Uterine smooth muscle cell (primary cell): ENCODE measurements at places on chromosomes 2 and 18. TPM values are rescaled to one million over a fixed set of nuclear protein-coding genes. Genes with fewer than 3 reads are reported as not detected.

ZNF385B gene
- not detected in 2 replicates for total RNA-seq

HOXD3 gene
- total RNA-seq: 0.25 and 0.33 TPM in 2 replicates

DNER gene
- total RNA-seq: 0.55 and 2.6 TPM in 2 replicates

PSD4 gene
- 5.1 and 10.0 TPM in 2 replicates for total RNA-seq

NCKAP1 gene
- 206 and 221 TPM in 2 replicates for total RNA-seq

DES gene
- total RNA-seq: 284 and 858 TPM in 2 replicates

NOL4 gene
- total RNA-seq: not detected in 2 replicates

TCF7L1 gene
- total RNA-seq: 2.3 and 3.2 TPM in 2 replicates

MAPK4 gene
- not detected in 2 replicates for total RNA-seq

UGT1A5 gene
- total RNA-seq: not detected in 2 replicates

SERPINB13 gene
- not detected in 2 replicates for total RNA-seq

XDH gene
- under 0.01 and 1.2 TPM in 2 replicates for total RNA-seq

DSC2 gene
- under 0.01 TPM in 1 of 2 replicates, not detected in the other for total RNA-seq

FBXO36 gene
- total RNA-seq: 1.9 and 4.5 TPM in 2 replicates

PRKAG3 gene
- not detected in 2 replicates for total RNA-seq

KIAA1328 gene
- total RNA-seq: 6.2 and 9.5 TPM in 2 replicates

REG3A gene
- total RNA-seq: not detected in 2 replicates

HRH4 gene
- total RNA-seq: under 0.01 and 0.12 TPM in 2 replicates

ABCB11 gene
- total RNA-seq: not detected in 2 replicates

PASK gene
- 5.2 and 10.8 TPM in 2 replicates for total RNA-seq

ST6GAL2 gene
- 0.11 and 0.25 TPM in 2 replicates for total RNA-seq

ANKRD62 gene
- total RNA-seq: not detected in 2 replicates

CDH2 gene
- 46.3 and 107 TPM in 2 replicates for total RNA-seq

NEB gene
- total RNA-seq: 0.12 and 0.22 TPM in 2 replicates

FBLN7 gene
- 1.1 and 2.4 TPM in 2 replicates for total RNA-seq

BMP10 gene
- not detected in 2 replicates for total RNA-seq

ICA1L gene
- 6.2 and 6.4 TPM in 2 replicates for total RNA-seq

SCG2 gene
- 0.44 and 0.50 TPM in 2 replicates for total RNA-seq

PTPRM gene
- total RNA-seq: 25.6 and 69.4 TPM in 2 replicates

LDLRAD4 gene
- total RNA-seq: 0.22 and 1.1 TPM in 2 replicates

GNAL gene
- 0.22 and 0.50 TPM in 2 replicates for total RNA-seq

SIX3 gene
- total RNA-seq: under 0.01 TPM in 1 of 2 replicates, not detected in the other

FMNL2 gene
- total RNA-seq: 35.4 and 37.9 TPM in 2 replicates

FRZB gene
- 0.11 and 0.12 TPM in 2 replicates for total RNA-seq
